ENCODE measurements at places on chromosomes 5 and 9.

- no peak for DNase-seq
Observed at GRCh38 chr5:21071421-21071820, 1083.4 kb upstream of the CDH18 start.

DNA sequence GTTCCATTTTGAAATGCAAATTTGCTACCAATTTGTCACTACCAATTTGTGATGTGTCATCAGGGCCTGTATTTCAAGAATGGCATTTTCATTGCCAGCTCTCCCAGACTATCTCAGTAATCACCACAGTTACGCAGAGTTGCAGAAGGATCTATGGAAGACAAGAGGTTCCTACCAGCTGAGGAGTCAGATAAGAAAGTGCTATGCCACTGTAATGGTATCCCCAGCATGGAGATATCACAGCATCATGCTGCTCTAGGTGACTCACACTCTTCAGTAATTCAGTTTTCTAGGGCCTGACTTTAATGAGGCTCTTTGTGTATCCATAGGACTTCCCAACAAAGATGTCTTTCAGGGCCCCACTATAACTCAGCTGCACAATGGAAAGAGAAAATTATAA lies 490.3 kb downstream of the ARHGEF28 start:
- no peak for DNase-seq

DNA sequence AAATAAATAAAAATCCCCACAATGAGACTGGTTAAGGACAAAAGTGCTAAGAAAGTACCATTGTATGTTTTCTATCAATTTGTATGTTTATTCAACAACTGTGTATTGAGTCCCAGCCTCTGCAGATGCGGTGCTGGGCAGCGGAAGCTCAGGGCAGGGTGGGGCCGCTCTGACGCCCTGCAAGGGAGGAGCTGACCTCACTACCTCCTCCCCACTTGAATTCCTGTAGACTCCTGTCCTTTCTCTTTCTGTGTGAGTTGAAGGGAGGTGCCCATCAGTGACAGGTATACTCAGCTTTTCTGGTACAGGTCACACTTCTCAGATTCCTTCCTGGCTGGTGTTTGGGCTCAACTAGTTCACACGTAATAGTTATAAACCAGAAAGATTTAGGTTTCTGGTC lies 27.0 kb downstream of the ANGPTL2 start:
- no peak for DNase-seq

GRCh38 chr9:132595319-132595718 lies 12.9 kb downstream of the BARHL1 start:
- DNase-seq, result no peak

DNA sequence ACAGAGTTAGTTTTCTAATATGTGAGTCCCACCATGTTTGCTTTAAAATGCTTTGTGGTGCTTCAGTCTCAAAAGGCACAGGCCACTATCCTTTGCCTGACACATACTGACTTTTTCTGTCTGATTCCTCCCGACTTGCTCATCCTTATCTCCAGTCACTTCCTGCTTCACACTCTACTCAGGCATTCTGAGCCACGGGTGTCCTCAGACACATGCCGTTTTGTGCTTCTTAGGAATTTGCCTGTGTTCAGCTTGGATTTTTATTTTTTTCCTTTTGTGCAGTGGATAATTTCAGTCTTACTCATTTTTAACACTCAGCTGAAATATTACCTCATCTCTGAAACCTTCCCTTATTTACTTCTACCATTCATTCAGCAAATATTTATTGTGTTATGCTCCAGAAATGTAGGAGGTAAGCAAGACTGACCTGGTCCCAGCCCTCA lies 54.1 kb downstream of the MAN2A1 start:
- no peak for DNase-seq

- DNase-seq, result no peak
Observed at GRCh38 chr5:41482715-41483114, 27.7 kb downstream of the PLCXD3 start.

DNA sequence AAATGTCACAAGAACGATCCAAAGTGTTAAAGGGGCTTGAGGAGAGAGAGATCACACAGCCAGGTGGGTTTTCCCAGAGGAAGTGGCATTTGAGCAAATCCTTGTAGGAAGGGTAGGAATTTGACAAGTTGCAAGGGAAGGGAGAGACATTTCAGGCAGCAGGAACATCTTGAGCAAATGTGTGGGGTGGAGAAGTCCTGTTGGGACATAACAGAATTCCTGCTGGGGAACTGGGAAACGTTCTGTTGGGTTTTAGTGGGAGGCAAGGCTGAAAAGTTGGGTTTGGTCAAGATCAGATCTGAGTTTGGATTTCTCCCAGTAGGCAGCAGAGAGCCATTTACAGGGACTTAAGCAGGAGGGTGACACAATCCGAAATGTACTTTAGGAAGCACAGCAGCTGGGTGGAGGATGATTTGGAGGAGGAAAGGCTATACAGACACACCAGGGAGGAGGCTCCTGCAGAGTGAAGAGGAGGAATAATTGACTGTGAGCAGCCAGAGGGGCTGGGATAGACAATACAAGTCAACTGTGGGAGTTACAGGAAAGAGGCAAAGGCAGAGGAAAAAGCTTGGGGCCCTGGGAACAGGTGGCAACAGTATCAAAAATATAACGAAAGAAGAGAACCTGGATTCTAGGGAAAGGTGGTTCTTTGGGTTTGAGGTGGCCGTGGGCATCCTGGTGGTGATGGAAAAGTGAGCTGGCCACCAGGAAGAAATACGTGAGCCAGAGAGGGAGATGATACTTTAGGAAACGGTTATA lies 3.1 kb upstream of the ZSWIM6 start:
- no peak for DNase-seq

GRCh38 chr9:112925058-112925641 lies 34.5 kb upstream of the SLC46A2 start:
- DNase-seq, result no peak

DNA sequence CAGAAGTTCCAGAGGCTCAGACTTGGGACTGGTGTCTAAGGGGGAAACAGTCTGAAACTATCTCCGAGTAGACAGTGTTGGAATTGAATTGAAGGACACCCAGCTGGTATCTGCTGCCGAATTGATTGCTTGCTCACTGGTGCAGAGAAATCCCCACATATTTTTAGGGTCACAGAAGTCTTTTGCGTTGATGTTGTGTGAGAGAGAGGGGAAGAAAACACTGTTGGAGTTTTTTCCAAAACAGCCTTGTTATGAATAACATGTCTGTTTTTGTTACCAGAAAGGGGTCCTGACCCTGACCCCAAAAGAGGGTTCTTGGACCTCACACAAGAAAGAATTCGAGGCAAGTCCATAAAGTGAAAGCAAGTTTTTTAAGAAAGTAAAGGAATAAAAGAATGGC lies 81.3 kb downstream of the ALDH7A1 start:
- no peak for DNase-seq

DNA sequence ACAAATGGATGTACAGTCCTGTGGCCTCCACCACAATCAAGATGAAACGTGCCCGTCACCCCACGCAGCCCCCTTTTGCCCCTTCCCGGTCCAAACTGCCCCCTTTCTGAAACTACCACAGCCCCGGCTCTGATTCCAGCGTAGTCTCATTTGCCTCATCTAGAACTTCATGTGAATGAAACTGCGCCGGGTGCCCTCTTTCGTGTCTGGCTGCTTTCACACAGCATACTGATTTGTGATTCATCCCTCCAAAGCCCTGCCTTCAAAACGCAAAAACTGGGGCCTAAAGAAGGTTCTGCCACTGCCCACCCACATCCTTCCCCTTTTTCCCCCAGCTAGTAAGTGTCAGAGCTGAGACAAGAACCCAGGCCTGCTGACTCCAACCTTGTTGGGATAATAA lies 31.5 kb upstream of the NCS1 start:
- no peak for DNase-seq

GRCh38 chr5:159463590-159464321 lies 133.5 kb upstream of the IL12B start:
- DNase-seq, result no peak

DNA sequence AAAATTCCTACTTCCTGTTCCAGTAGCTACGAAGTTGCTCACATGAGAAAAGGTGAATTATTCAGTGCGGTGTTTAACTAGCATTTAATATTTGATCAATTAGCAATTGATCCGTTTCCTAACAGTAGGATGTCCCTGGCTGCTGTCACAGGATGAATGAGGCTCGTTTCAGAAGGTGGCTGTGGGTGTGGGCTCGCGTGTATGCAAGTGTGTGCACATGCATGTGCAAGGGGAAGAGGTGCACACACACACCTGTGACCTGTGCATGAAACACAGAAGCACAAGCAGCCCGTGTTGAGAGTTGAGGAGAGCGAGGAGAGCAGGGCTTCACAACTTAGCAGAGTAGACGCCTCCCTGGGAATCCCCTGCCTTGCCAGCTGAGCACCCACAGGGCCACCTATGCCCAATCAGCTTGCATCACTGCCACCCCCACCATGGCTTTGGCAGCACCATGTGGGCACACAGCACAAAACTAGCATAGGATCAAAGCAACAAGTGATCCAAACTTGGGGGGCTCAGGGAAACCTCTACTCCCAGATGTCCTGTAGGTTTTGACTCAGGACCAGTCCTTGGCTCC lies 107.2 kb downstream of the C5orf15 start:
- DNase-seq, result no peak

DNA sequence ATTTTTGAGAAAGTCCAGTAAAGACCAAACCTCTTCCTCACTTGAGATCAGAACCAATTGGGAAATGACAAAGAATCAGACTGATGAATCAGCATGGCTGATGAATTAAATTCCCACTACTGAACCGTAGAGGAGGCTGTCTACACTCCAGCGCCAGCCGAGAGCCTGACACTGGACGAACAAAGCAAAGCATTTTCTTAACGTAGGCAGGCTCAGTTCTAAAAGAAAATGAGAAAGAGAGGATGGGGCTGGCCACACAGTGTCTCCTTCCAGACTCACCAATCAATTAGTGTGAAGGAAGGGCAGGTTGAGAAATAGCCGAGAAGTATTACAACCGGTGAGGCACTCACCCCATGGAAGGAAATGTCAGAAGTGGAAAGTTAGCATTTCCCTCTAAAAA lies 49.4 kb downstream of the ITGA1 start:
- DNase-seq, result no peak

GRCh38 chr9:88437210-88438146 lies 49.2 kb downstream of the SPIN1 start:
- DNase-seq, result no peak

DNA sequence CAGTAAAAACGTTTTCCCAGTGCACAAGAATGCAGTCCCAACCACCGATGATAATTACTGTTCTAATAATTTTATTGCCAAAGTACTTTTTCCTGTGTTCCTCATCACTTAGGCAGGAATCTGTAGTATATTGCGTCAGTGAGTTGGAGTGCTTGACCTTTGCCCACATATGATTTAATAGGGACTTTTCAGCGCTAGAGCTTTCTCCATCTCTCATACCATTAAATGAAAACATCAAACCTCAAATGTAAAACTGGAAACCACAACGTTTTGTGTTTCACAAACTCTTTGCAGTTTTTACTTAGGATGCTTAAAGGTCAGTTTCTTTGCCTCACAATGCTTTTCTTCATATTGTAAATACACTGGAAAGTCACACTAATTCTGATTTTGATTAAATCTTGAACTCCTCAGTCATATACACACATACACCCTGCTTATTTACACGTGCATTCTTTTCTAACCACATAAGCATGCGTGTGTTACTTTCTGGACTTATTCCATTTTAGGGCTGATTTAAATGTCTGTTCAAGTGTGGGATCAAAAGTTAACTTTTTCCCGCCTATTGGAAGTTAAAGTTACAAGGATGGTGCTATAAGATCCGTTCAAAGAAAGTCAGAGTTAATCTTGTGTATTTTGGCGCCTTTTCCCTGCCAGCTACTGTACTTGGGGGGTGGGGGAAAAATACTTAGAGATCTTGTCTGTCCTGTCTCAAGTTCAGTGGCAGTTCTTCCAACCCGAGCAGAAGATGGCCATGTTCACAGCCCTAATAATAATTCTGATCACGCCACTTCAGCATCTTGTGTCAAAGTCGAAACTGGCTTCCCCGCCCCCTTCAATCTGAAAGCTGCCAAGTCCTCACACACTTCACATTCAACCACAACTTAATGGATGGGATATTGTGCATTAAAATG lies 6.6 kb upstream of the NFIB start:
- no peak for DNase-seq

DNA sequence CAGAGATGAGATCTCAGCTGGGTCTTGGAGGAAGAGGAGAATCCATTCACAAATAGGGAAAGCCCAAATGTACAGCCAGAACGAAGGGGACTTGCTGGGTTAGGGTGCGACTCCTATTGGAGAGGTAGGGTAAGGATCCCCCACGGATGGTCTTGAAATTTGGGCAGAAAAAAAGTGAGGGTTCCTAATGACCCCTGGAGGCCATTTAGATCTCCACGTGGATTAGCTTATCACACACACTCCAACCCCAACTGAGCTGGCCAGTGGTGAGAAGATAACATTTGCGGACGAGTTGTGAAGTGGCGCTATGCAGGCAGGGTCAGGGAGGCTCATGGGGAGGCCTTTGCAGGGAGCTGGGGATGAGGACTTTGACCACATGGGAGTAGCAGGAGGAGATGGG lies 86.0 kb downstream of the FSTL4 start:
- no peak for DNase-seq

GRCh38 chr9:134276453-134277245 lies 49.6 kb upstream of the RXRA start:
- no peak for DNase-seq

DNA sequence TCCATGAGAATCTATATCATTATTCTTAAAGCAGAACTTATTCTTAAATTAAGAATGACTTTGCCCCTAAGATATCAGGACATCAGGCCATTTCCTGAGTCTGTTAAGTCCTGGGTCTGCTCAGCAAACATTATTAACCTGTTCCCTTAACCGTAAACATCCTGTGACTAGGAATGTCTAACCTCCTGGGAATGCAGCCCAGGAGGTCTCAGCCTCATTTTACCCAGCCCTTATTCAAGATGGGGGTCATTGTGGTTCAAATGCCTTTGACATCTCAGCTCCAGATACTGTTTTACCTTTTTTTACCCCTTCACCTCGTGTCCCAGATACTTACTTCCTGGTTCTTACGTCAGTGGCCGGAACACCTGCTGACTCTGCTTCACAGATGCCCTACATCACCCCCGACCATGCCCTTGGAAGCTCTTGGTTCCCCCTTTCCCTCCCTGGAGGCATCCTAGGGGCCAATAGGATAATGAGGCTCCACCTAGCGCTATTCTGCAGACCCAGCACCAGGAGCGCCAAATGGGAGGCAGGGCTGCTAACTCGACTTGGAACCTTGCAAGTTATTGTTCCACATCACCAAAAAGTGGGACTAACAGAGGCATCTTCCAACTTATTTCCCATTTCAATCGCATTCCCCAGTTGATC lies 182.5 kb downstream of the MED10 start:
- no peak for DNase-seq

GRCh38 chr9:137689745-137690529 lies 71.1 kb downstream of the EHMT1 start:
- DNase-seq, result no peak

- DNase-seq, result no peak
Observed at GRCh38 chr5:151014680-151015343, 5.6 kb upstream of the GPX3 start.

GRCh38 chr5:104344809-104345208 lies 782.2 kb upstream of the NUDT12 start:
- DNase-seq, result no peak

DNA sequence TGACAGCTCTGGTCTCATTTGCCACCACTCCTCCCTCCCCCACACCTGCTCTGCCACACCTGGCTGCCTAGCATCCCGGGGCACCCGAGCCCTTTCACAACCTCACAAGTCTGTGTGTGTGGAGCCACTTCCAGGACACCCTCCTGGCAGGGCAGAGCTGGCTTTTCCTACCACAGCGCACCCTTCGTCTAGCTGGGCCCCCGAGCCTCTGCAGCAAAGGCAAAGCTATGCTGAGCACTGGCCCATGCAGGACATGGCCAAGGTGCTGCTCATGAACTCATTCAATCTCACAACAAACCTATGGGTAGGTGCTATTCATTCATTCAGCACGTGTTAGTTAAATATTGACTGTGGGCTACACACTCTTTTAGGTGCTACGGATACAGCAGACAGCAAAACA lies 43.4 kb downstream of the DUSP1 start:
- DNase-seq, result no peak
